ENCODE measurements at places on chromosomes 5 and 9. TPM values are rescaled to one million over a fixed set of nuclear protein-coding genes. Genes with fewer than 3 reads are reported as not detected.

GRCh38 chr5:175377816-175378215 lies 66.2 kb downstream of the DRD1 start:
- DNase-seq = no peak

- DNase-seq = no peak
Observed at GRCh38 chr5:142357469-142358090, 32.8 kb upstream of the SPRY4 start.

TAF11L13 gene
- total RNA-seq = not detected

MAMDC4 gene
- total RNA-seq = 2.4 TPM

PPP1R26 gene
- total RNA-seq = 8.9 TPM

LRSAM1 gene
- total RNA-seq = 15.6 TPM

GRCh38 chr5:181052672-181053487 lies 12.8 kb downstream of the BTNL9 start:
- DNase-seq = no peak

ADCY2 gene
- 15.1 TPM for total RNA-seq

Data from posterior vena cava (tissue), 2 donors.